ENCODE measurements at places on chromosomes 6 and 20.
A peak's percentile ranks its signal among the peaks of the same experiment; 100 is the strongest.

DNA sequence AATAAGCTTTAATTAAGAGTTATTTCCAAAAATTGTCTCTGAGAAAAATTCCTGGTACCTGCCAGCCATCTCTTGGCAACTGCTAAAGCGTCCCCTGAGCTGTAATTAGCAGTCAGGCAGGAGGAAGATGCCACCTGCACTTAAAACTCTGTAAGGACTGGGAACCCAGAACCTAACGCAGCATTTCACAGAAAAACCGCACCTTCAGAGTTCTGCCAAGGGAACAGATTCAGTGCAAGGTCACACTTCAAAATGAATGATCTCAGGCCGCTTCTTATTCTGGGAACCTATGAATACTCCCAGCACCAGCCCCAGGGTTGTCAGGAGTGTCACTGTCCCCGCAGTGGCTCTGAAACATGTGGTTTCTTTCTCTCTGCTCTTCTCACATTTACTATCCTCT lies 36.7 kb downstream of the INSM1 start:
- DNase-seq = no peak

GRCh38 chr6:51268666-51269065 lies 450.0 kb downstream of the TFAP2B start:
- DNase-seq = no peak

GRCh38 chr6:74482180-74482579 lies 723.7 kb downstream of the COL12A1 start:
- no peak for DNase-seq

- no peak for DNase-seq
Measured at GRCh38 chr6:37047346-37047688, 41.9 kb downstream of the FGD2 start.

- no peak for DNase-seq
Measured at GRCh38 chr20:17579369-17580039, 9.6 kb downstream of the DSTN start.

DNA sequence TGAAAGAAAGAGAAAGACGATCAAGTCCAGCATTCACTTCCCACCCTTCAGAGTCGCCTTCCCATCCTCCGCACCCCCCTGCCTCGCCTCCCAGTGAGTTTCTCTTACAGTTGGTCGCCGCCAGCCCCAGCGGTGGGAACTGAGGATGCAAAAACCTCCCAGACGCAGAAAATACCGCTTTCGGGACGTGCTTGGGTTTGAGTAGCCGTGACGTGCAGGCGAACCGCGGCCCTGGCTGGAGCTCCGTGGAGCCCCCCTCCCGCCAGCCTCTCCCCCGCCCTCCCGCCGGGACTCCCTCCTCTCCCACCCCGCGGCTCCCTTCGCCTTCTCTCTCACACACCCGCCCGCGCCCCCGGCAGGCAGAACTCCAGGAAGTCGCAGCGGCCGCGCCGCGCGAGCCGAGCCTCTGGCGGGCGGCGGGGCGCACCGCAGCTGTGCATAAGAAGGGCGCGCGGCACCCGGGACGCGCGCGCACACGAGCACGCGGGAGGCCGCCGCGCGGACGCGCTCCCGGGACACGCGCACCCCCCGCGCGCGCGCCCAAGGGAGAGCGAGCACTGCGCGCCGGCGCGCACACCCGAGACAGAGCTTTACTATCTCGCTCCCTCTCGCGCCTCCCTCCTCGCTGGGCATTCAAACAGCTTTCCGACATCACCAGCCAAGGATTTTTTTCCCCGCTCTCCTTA lies at the start of gene ADGRB3:
Gene ADGRB3, plus strand, starts transcription at position 557 of the 686 bp plus-strand sequence. CDS start 3,394 bp downstream, outside the sequence.
- peak; percentile 64 for DNase-seq

DNA sequence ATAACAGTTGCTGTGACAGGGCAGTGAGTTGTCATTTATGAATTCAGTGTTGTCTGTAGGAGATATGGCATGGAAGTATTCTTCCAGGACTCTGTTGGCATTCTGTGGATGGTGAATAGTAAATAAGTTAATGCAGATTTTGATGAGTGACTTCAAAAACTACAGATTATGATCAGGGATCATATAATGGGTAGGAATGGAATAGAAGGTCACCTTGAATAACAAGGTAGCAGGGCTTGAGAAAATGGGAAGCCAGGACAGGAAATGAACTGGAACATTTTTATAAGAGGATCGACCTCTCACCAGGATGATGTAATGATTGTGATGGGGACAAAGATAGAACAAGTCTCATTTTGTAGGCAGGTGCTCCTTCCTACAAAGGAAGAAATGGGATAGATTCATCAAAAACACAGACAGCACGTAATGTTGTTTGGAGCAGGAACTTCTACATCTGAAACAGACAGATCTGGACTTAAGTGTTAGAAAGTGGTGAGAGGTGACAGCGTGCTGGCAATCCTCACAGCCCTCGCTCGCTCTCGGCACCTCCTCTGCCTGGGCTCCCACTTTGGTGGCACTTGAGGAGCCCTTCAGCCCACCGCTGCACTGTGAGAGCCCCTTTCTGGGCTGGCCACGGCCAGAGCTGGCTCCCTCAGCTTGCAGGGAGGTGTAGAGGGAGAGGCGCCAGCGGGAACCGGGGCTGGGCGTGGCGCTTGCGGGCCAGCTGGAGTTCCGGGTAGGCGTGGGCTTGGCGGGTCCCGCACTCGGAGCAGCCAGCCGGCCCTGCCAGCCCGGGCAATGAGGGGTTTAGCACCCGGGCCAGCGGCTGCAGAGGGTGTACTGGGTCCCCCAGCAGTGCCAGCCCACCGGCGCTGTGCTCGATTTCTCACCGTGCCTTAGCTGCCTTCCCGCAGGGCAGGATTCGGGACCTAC lies 30.8 kb upstream of the SSR1 start:
- no peak for DNase-seq

DNA sequence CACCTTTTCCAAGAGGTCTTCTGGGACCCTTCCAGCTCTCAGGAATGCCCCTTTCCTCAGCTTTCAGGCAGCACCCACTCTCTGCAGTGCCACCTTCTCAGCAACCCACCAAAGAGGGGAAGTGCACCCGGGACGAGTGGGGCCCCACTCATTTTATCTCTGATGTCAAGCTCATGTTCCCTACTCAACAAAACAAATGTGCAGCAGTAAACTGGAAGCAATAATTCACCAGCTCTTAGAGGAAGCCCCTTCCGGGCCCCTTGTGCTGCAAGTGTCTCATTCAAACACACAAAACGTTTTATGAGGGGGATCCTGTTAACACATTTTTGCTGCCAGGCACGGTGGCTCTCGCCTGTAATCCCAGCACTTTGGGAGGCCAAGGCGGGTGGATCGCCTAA lies 13.6 kb downstream of the GFOD1 start:
- no peak for DNase-seq

GRCh38 chr6:392441-393390 lies 1.2 kb downstream of the IRF4 start:
- DNase-seq = no peak

- DNase-seq = peak; percentile 88
Measured at GRCh38 chr6:12483712-12484111, 193.6 kb downstream of the EDN1 start.

- DNase-seq = no peak
Measured at GRCh38 chr6:91181416-91181815, 594.5 kb upstream of the MAP3K7 start.

GRCh38 chr20:1700990-1701389 lies 43.4 kb upstream of the SIRPG start:
- DNase-seq = no peak

- DNase-seq = no peak
Measured at GRCh38 chr20:64093013-64093503, 8.9 kb upstream of the LKAAEAR1 start.

GRCh38 chr20:3699037-3699436 lies 13.4 kb downstream of the SIGLEC1 start:
- no peak for DNase-seq

GRCh38 chr6:82957868-82958245 lies 107.8 kb downstream of the UBE3D start:
- DNase-seq = no peak

DNA sequence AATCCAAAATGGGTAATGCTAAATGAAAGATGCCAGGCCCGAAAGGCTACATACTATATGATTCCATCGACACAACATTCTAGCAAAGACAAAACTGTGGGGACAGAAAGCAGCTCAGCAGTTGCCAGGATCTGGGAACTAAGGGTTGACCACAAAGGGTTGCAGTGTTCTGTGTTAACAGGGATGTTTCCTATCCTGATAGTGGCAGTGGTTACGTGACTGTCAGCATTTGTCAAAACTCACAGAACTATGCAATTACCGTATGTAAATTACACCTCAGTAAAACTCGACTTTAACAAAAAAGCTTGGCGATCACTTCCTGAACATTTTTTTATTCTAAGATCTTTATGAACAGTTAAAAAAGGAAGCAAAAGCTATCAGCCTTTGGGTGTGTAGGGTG lies 83.9 kb downstream of the BANF2 start:
- no peak for DNase-seq

DNA sequence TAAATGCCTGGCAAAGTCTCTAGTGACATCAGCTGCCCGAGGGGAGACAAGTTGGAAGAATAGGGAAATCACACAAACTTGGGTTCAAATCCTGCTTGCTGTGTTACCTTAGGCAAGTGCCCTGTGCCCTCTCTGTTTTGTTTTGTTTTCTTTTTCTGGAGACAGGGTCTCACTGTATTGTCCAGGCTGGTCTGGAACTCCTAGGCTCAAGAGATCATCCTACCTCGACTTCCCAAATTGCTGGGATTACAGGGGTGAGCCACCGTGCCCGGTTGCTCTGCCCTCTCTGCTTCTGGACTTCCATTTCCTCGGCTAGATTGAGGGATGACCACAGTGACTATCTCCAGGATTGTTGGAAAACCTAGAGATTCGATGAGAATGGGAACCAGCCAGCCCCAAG lies 55.4 kb downstream of the SNAI1 start:
- DNase-seq = no peak

DNA sequence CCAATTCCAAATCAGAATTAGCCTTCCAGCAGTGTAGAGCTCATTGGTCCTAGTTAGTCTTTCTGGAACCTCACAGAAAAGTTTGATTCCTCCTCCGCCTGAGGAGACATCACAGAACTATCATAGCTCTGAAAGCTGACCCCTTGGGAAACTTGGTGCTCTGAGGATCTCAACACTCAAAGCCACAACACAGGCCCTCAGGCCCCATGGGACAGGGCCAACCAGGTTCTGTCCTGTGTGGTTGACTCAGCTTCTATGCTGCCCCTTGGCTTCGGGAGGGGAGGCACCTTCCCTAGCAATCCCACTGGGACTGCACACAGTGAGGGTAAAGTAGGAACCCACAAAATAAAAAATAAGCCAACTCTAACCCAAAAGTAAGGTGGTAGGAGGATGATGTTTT lies 237.5 kb upstream of the ECI2 start:
- no peak for DNase-seq

- DNase-seq = no peak
Measured at GRCh38 chr6:74451953-74452352, 753.9 kb downstream of the COL12A1 start.

GRCh38 chr20:39013662-39014109 lies 51.5 kb downstream of the DHX35 start:
- no peak for DNase-seq

- DNase-seq = peak; percentile 85
Measured at GRCh38 chr6:28758046-28758817, 165.6 kb downstream of the TRIM27 start.

DNA sequence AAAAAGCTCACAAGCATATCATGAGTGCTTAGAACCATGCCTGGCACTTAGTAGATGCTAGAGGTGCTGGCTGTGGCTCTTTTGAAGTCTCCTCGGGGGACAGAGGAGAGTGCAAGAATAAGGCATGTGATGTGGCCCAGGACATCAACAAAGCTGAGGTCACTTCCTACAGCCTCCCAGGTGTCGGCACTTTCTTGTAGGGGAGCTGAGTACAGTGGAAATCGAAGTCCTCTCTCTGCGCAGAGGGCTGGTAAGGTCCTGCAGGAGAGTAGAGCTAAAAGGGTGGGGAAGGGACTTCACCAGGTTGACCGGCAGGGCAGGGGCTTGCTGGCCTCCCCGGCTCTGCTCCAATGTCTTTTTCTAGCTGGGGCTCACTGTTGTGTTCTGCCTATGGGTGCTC lies 11.2 kb downstream of the SLC13A3 start:
- DNase-seq = no peak

DNA sequence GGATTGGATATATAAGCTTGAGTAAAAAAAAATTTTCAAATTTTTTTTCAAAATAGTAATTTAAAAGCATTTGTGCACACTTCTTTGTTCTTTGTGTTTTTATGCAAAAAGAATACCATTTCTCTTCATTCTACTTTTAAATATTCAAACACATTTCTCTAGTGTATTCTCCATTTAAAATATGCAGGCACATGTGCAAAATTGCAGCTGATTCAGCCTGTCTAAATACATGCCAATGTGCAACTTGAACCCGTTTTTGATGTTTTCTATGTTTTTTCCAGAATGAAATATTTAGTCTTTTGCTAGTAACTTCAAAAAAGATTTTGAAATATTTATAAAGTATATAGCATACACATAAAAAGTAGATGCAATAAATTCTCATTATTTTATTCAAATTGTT lies 411.8 kb downstream of the MMUT start:
- no peak for DNase-seq

GRCh38 chr20:36585410-36586125 lies 12.2 kb downstream of the TGIF2 start:
- DNase-seq = no peak

- no peak for DNase-seq
Measured at GRCh38 chr20:5600982-5601381, 149.2 kb upstream of the SHLD1 start.

- no peak for DNase-seq
Measured at GRCh38 chr6:14656649-14657048, 539.1 kb downstream of the CD83 start.

GRCh38 chr6:169845426-169846285 lies 94.2 kb downstream of the ERMARD start:
- DNase-seq = no peak

- DNase-seq = peak; percentile 38
Measured at GRCh38 chr6:158706369-158706982, 56.6 kb downstream of the SYTL3 start.

GRCh38 chr6:39816747-39817146 lies 24.6 kb downstream of the DAAM2 start:
- no peak for DNase-seq

GRCh38 chr20:36544134-36545018 lies 3.1 kb downstream of the MYL9 start:
- peak; percentile 36 for DNase-seq

DNA sequence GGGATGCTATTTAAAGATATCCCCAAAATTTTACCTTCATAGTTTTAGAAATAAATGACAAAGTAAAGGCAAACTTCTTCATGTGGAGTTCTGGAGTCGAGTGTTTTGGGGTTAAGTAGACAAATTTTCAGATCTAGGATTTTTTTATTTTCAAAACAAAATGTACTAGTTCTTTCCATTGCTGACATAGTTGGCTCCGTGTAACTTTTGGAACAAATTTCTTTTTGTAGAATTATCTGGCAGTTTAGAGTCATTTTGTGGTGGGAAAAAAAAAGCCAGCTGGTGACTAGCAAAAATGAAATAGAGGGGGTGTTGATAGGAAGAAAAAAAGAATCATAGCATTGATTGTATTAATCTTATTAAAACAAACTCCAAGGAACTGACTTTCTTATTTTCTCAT lies 131.6 kb upstream of the TCF21 start:
- DNase-seq = no peak

DNA sequence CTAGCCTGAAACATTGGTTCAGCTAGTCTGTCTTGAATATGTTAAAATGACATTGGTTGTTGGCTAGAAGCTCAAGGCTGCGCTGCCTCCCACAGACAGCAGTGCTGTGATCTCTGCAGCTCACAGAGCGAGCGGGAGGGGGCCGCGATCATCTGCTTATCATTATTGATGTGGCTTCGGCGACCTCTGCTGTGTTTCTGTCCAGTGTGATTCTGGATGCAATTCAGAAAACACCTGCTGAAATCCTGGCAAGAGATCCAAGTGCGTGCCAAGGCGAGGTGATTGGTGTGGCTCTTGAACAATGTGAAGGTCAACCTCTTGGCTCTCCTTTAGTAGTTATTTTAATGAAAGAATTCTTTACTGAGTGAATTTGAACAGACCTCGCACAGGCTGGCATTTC lies 142.3 kb upstream of the SASH1 start:
- no peak for DNase-seq

Data from brain microvascular endothelial cell (primary cell).